Calu3 (cell line): ENCODE measurements at places on chromosomes 12 and 14. TPM values are rescaled to one million over a fixed set of nuclear protein-coding genes. Genes with fewer than 3 reads are reported as not detected.

Gene LYSET
- total RNA-seq, result 21.3 and 22.7 TPM in 2 replicates

Gene SPPL3
- 61.0 and 61.1 TPM in 2 replicates for total RNA-seq

Gene SLC5A8
- total RNA-seq, result 0.12 TPM in 1 of 2 replicates, not detected in the other

Gene OTX2
- total RNA-seq, result not detected in 2 replicates

Gene ERP27
- 0.17 and 2.3 TPM in 2 replicates for total RNA-seq

DNA sequence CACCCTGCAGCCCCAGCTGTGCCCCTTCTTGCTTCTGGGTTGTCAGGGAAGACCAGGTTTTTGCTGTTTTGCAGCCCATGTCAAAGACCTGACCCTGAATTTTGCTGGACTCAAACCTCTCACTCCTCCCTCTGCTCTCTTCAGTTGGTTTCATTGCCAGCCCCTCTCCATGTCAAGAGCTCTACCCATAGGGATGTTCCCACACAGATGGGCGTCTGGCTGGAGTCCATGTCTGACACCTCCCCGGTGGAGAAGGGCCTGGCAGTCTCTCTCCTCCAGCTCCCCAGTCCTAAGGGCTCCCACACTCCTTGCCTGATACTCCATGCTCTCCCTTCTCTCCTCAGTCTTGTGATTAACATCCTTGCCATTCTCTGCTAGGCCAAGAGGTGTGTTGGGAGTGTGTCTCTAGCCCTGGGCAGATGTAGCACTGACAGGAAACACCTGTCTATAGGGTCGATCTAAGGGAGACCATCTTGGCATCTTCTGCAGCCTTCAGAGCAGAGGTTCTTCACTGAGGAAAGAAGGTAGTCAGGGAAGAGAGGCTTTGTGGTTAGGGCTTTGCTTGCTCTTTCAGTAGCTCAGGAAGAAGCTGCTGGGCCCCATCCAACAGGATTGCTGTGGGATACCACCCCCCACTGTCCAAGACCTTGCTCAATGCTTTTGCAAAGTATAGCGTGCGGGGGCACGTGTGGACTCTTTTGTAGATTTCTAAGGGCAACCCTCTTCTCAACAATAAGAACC lies 4.7 kb downstream of the ASIC1 start:
- H3K36me3 ChIP-seq, result peaks cover 6% of the 10 kb centered on the region
- H3K4me3 ChIP-seq, result no peak overlapping the region
- DNase-seq, result no peak
- no peak overlapping the region for H3K27ac ChIP-seq

DNA sequence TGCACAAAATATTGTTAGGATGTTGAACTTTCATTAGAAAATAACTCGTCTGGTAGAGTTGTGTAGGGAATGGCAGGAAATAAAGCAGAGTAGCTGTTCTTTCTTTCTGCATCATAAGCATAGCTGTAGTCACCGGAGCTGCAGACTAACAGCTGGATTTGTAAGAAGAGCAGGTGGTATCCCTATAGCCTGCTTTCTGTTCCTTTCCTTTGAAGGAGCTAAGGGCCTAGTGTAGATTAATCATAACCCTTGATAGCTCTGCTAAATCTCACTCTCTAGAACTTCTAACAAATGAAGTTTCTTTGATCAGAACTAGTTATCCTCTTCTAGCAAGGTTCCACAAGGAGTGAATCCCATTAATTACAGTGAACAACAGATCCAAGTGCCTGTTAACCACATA lies 3.5 kb downstream of the LMO3 start:
- H3K4me3 ChIP-seq, result no peak overlapping the region
- no peak overlapping the region for H3K27ac ChIP-seq
- peaks cover 11% of the 10 kb centered on the region for H3K36me3 ChIP-seq
- H3K4me1 ChIP-seq, result no peaks in the 10 kb centered on the region
- DNase-seq, result no peak
- H3K27me3 ChIP-seq, result no peaks in the 10 kb centered on the region
